Activated B cell treated with CpG ODN at 0.5 μM for 24 hours (primary cell): ENCODE measurements at places on chromosomes 6 and 20. TPM values are rescaled to one million over a fixed set of nuclear protein-coding genes. Genes with fewer than 3 reads are reported as not detected.

MAVS gene
- total RNA-seq, result 33.5 and 39.7 TPM in 2 replicates

GRCh38 chr6:158000530-158001307, 19.1 kb downstream of the SYNJ2 start:
- DNase-seq, result no peak

CAGE1 gene
- total RNA-seq, result 0.07 and 0.20 TPM in 2 replicates

DNA sequence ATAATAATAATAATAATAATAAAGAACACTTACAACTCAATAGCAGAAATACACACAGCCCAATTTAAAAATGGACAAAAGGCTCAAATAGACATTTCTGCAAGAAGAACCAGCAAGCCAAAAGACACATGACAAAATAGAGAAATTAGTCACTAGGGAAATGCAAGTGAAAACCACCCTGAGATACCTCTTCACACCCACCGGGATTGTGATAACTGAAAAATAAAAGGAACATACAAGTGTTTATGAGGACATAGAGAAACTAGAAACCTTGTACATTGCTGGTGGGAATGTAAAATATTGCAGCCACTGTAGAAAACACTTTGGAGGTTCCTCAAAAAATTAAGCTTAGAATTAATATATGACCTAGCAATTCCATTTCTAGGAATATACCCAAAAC, 59.2 kb downstream of the ZDHHC14 start:
- no peak for DNase-seq

VIP gene
- not detected in 2 replicates for total RNA-seq

DNA sequence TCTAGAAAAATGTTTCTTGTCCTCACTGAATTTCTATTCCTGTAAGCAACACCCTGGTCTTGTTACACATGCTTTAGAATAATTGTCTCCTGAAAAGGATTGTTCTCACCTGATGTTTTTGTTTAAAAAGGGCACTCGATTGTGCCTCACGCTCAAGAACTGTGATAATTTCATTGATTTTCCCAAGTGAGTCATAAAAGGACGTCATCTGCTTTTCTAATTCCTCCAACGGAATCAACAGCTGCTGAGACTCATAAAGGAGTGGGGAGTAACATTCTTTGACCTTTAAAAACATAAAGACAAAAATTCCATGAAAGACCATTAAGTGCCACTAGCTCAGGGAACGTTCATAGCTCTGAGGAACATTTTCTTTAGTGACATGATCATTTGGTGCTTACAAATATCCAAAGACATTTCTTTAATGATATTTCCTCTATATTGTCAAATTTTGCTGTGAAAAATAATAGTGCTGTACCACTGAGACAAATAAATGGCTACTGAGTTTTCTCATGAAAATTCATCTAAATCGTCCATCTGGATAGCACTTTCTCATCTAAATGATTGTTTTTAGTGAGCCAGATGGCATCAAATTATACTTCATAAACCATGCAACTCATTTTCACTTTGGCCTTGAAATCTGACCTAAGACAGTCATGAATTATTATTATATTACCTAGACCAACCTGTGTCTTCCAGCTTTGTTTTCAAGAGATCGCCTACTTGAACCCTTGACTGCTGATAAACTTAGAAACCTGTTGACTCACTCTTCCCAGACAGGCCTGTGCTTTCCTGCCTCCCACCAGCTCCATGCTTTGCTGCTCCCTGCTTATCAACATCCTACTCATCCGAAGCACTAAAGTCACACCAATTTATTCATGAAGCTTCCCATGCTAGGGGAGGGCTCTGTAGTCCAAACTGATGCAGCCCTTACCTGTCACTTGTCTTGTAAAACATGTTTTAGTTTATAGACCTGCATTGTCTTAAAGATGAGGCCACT, 178.2 kb downstream of the SYNE1 start:
- DNase-seq, result no peak

DNA sequence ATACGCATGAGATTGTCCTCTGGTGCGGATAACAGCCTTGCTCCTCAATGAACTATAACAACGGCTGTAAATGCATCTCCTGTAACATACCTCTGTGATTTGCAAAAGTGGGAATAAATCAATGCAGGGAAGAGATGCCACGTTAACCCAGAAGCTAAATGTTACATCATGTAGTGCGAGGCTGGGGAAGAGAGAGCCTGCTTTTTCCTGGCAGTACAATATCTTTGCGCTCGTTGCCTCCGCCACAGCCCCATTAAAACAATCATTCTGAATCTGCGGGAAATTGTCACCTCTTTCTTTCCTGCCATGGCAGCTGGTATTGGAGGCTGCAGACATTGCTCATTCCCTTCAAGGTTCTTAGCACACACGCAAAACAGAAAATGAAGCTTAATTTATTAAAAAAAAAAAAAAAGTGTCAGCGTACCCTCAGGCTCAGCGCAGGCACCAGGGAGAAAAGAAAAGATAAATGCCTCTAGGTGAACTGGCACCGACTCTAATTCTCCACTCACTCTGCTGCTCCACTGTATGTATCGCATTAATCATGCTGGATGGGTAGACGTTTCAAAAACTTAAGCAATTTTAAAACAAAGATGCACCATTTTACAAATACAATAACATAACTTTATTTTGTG, 70.2 kb upstream of the TFB1M start:
- DNase-seq, result no peak

KCNK5 gene
- total RNA-seq, result not detected in 2 replicates

DNA sequence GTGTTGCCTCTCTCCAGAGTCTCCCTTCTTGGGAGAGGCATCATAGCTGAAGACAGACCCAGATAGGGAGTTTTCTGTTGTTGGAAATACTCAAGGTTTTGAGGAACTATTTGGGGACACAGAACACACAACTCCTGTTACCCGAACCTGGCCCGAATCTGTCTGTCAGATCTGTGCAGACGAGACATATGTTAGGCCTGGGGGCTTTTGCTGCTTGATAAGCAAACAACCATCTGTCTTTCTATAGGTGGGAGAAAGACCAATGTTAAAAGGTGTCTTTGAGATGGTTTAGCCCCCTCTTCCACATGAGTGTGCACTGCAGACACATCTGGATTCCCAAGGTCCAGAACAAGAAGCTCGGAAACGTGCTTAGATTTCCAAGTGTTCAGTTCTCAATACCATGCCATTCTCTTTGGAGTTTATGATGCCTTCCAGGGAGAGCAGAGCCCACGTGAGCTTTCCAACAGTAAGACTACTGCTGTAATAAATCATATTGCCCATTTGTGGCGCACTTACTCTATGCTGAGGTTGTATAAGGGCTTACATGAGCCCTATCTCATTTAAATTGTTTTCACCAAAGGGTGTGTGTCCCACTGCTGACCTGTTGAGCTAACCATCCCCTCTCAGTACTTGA, 3.8 kb upstream of the STX16 start:
- no peak for DNase-seq

DNA sequence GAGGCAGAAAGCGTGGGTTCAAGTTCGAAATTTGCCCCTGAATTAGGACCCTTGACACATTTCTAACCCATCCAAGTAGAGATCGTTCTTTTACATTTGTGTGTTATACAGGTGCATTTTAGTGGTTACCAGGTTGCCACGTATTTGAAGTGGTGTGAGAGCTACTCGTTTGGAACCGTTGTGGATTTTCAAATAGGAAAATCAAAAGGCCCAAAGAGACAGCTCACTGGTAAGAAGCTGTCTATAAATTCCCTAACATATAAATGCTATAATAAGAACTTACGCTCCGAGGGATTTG, 1.6 kb upstream of the REV3L start:
- no peak for DNase-seq

WFDC12 gene
- total RNA-seq, result not detected in 2 replicates

- DNase-seq, result no peak
Measured at GRCh38 chr6:22670605-22671004, 101.2 kb downstream of the HDGFL1 start.
